ENCODE measurements at places on chromosomes 6 and 20.

- DNase-seq, result no peak
Measured at GRCh38 chr6:40352006-40352405, 235.2 kb downstream of the LRFN2 start.

DNA sequence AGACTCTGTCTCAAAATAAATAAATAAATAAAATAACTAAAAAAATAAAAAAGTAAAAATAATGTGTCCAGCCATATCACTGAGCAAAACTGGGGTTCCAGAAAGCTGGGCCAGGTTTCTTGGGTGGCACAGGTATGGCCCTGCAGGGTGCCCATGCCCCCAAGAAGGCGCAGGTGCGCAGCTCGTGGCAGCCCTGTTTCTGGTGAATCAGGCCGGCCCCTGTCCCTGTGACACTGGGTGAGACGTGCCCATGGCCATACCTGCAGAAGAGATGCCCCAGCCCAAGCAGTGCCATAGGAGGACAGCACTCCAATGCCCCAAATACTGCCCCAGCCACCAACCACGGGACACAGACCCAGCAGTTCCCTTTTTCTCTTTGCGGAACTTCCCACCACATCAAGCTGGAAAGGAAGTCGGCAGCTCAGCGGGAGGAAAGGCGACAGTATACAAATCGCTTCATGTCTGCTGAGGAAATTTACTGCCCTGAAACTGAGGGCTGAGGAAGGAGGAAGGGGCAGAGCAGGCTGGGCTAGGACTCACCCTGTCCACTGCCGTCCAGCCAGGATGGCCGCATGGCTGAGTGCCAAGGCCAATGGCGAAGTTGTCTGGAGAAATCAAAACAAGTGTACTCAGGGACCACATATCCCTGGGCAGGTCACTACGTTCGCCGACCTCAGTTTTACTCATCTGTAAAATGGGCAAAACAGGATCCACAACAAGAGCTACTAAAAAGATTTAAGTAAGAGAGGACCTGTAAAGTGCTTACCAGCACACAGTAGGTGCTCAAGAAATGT, 55.4 kb downstream of the PREX1 start:
- DNase-seq, result no peak

- DNase-seq, result no peak
Measured at GRCh38 chr6:35049156-35049735, 91.9 kb downstream of the TCP11 start.

DNA sequence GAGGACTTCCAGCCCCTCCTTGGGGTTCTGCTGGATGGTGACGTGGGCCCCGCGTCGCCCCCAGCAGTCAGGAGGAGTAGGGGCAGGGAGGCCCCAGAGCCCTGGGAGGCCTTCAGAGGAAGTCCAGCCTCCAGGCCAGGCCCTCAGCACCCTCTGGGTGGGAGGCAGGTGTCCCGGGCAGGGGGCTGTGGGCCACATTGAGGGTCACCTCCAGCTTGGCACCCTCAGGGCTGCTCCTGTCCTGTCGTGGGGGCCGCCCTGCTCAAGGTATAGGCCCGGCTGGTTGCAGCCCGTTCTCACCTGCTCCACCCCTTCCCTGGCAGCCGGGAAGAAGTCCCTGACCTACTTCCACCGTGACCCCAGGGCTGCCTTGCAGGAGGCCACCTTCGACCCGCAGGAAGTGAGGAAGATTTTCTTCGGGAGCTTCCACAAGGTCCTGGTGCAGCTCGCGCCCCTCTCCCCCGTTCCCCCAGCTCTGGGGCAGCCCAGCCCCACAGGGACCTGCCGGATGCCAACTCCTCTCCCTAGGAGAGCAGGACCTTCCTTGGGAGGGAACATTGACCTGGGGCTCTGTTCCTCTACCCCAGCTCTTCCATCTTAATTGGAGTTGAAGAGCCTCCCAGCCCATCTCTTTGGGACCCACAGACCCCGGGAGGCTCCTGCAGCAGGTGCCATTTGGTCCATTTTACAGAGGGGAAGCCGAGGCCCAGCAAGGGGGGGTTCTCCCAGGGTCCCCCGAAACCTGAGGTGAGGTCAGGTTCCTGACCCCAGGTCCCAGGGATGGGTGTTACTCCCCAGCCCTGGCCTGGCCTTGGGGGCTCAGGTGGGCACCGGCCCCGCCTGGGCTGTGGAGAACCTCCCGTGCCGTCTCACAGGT, 26.4 kb downstream of the COL20A1 start:
- no peak for DNase-seq

- DNase-seq, result no peak
Measured at GRCh38 chr20:5216663-5217062, 89.9 kb downstream of the CDS2 start.

Measured in SK-N-SH (cell line).